Heart right ventricle (tissue), 16 donors: ENCODE measurements at places on chromosomes 6 and 20. TPM values are rescaled to one million over a fixed set of nuclear protein-coding genes. Genes with fewer than 3 reads are reported as not detected.

Gene PSORS1C2
- total RNA-seq, result not detected

DNA sequence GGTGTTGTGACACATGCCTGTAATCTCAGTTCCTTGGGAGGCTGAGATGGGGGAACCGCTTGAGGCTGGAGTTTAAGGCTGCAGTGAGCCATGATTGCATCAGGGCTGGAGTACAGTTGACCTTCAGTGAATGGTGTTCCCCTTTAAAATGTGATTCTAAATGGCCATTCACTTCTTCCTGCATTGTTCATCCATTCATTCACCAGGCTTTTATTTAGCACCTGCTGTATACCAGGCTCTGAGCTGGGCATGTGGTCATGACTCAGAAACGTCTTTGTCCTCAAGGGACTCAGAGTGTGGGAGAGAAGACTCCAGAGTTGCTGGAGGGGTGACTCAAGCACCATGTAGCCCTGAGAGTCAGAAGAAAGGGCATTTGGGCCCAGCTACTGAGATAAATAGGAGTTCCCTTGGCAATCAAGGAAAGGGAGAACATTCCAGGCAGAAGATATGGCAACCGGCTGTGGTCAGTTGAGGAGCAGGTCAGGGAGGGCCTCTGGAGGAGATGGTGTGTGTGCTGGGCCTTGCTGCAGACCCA lies 101.1 kb downstream of the DLGAP4 start:
- no peaks in the 10 kb centered on the region for H3K36me3 ChIP-seq
- H3K27me3 ChIP-seq, result peaks cover 27% of the 10 kb centered on the region
- H3K4me3 ChIP-seq, result no peak overlapping the region
- no peak for DNase-seq
- no peaks in the 10 kb centered on the region for H3K4me1 ChIP-seq

- H3K27ac ChIP-seq, result no peak overlapping the region
Observed at GRCh38 chr20:22063753-22064152, 358.3 kb downstream of the PAX1 start.

DNA sequence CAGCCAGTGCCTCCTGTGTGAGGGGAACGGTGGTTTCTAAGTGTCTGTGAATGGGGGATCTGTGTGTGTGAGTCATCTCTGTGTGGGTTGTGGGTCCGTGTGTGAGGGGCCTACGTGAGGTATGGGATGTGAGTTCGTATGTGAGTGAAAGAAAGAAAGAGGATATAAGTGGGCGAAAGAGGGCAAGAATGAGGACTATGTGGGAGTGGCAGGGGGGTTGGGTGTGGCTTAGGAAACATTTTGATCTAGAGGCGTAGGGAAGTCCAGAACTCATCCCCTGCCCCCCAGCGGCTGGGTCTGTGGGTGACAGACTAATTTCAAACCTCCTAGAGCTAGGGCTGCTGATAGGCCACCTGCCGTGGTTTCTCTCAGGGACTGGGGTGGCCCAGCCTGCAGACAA lies 35.5 kb downstream of the DHX35 start:
- no peaks in the 10 kb centered on the region for H3K4me1 ChIP-seq
- H3K4me3 ChIP-seq, result no peak overlapping the region
- H3K27me3 ChIP-seq, result no peaks in the 10 kb centered on the region
- no peak overlapping the region for H3K27ac ChIP-seq
- no peak for DNase-seq

- no peak overlapping the region for H3K4me3 ChIP-seq
- no peaks in the 10 kb centered on the region for H3K27me3 ChIP-seq
- peaks cover 14% of the 10 kb centered on the region for H3K4me1 ChIP-seq
- DNase-seq, result no peak
- H3K36me3 ChIP-seq, result no peaks in the 10 kb centered on the region
Observed at GRCh38 chr6:13558718-13559117, 15.7 kb upstream of the SIRT5 start.

DNA sequence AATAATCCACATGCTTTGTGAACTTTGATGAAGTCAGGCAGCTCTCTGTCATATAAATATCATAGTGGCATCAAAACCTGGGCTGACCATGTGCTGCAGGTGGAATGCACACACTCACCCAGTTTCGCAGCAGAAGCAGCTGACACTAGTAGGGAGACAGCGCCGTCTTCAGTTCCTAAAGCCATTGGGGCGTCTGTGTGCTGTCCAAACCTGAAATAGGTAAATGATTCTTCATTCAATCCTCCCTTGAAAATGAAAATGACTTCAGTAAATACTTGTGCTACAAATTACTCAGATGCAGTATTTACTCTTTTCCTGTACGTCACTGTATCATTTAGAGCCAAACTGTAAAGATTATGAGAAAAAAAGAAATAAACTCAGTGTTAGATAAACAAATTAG lies 127.5 kb downstream of the EYA4 start:
- H3K4me1 ChIP-seq, result peaks cover 8% of the 10 kb centered on the region
- no peaks in the 10 kb centered on the region for H3K27me3 ChIP-seq
- H3K36me3 ChIP-seq, result no peaks in the 10 kb centered on the region
- H3K4me3 ChIP-seq, result no peak overlapping the region

Gene ENPP5
- total RNA-seq, result 5.6 TPM

Gene FAM83D
- 2.8 TPM for total RNA-seq

Gene EBF4
- total RNA-seq, result 6.2 TPM

Gene LRP11
- 15.7 TPM for total RNA-seq

DNA sequence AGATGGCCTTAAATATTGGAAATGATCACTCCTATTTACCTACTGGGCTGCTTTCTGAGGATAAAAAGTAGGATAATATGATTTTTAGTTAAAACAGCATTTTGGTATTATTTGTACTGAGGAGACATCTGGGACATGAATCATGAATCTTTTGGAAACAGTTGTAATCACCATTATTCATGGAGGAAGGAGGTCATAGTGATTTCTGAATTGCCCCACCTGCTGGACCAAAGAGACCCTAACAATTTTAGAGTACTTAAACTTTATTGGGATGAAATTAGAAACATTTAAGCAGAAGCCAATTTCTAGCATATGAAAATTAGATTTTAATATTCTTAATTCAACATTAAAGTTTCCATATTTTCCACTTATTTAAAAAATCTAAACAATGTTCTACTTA lies 108.4 kb upstream of the SIM1 start:
- H3K4me1 ChIP-seq, result no peaks in the 10 kb centered on the region
- DNase-seq, result no peak
- H3K4me3 ChIP-seq, result no peak overlapping the region
- no peak overlapping the region for H3K27ac ChIP-seq

- H3K27ac ChIP-seq, result no peak overlapping the region
- H3K4me1 ChIP-seq, result peaks cover 9% of the 10 kb centered on the region
- H3K36me3 ChIP-seq, result no peaks in the 10 kb centered on the region
Observed at GRCh38 chr6:37570482-37571133, 70.9 kb upstream of the CCDC167 start.

DNA sequence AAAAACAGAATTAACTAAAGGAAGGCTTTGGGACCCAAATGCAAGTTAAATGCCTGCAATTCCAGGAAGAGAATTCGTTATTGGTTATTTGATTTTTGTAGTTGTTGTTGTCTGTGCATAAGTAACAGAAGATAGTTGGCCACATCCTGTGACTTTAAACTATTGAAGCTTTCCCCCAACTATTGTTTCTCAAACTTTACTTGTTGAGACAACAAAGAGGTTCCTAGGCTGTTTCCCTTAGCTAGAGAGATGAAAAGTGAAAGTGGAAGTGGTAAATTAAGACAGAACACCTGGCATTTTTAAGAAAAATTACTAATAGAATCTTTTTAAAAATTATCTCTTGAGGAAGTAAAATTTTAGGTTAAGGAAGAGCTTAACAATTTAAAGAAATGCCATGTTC lies 525.2 kb downstream of the PKHD1 start:
- H3K36me3 ChIP-seq, result no peaks in the 10 kb centered on the region
- no peak for DNase-seq
- no peak overlapping the region for H3K4me3 ChIP-seq
- no peaks in the 10 kb centered on the region for H3K4me1 ChIP-seq
- H3K27me3 ChIP-seq, result peaks cover 4% of the 10 kb centered on the region

- no peaks in the 10 kb centered on the region for H3K27me3 ChIP-seq
- peaks cover 44% of the 10 kb centered on the region for H3K4me1 ChIP-seq
- H3K36me3 ChIP-seq, result no peaks in the 10 kb centered on the region
- peak overlapping the region; percentile 32 for H3K4me3 ChIP-seq
- DNase-seq, result peak; percentile 55
Observed at GRCh38 chr6:39822846-39823815, 31.0 kb downstream of the DAAM2 start.

GRCh38 chr20:43460172-43460829 lies 2.6 kb downstream of the SRSF6 start:
- no peak for DNase-seq
- H3K4me3 ChIP-seq, result no peak overlapping the region
- no peaks in the 10 kb centered on the region for H3K27me3 ChIP-seq
- no peak overlapping the region for H3K27ac ChIP-seq
- H3K36me3 ChIP-seq, result peaks cover 64% of the 10 kb centered on the region

Gene CST9
- not detected for total RNA-seq

- H3K36me3 ChIP-seq, result no peaks in the 10 kb centered on the region
- DNase-seq, result no peak
- no peak overlapping the region for H3K4me3 ChIP-seq
Observed at GRCh38 chr20:46681032-46681854, 8.0 kb downstream of the TP53RK start.

DNA sequence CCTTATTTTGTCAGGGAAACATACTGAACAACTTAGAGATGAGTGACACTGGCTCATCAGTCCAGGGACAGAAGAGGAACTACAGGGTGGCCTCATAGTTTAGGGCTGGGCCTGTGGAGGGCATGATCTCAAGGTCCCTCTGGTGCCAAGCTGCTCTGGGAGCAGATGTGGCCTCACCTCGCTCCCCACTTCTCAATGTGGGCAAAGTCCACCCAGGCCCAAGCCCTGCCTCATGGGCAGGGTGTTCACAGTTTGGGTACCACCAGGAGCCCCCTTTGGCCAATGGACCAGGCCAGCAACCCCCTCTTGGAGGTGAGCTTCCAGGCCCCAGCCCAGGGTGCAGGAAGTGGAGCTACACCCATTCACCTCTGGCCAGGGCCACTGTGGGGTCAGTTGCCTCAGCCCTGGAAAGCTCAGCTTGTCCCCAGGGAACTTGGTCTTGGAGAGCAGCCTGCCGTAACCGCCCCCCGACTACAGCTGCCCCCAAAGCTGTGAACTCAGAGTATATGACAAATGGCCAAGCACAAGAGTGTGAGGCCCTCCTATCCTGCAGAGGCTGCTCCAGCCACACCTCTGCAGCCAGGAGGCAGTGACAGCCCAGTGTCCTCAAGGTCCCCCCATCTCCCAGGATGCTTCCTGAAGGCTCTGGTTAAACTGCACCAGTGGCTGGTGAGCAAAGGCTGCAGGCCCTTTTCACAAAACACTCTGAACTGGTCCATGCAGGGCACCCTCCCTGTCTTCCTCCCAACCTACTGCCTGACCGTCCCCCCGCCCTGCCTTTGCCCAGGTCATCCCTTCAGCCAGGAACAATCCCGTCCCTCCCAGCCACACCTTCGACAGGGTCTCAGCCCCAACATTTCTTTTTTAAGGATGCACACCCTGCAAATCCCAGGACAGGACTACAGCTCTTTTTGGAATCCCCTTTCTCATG lies 3.6 kb downstream of the ADISSP start:
- H3K4me3 ChIP-seq, result no peak overlapping the region
- no peak for DNase-seq
- peaks cover 15% of the 10 kb centered on the region for H3K4me1 ChIP-seq
- no peak overlapping the region for H3K27ac ChIP-seq

Gene ATAT1
- total RNA-seq, result 3.2 TPM

- H3K4me3 ChIP-seq, result no peak overlapping the region
- no peak overlapping the region for H3K27ac ChIP-seq
- no peaks in the 10 kb centered on the region for H3K27me3 ChIP-seq
- no peak for DNase-seq
- peaks cover 14% of the 10 kb centered on the region for H3K4me1 ChIP-seq
Observed at GRCh38 chr6:28943223-28943556, 19.4 kb upstream of the TRIM27 start.

Gene DNAJC5
- 40.4 TPM for total RNA-seq

GRCh38 chr6:158488065-158488464 lies 71.8 kb upstream of the TMEM181 start:
- H3K36me3 ChIP-seq, result no peaks in the 10 kb centered on the region
- no peak overlapping the region for H3K4me3 ChIP-seq
- H3K27ac ChIP-seq, result no peak overlapping the region
- H3K4me1 ChIP-seq, result no peaks in the 10 kb centered on the region
- DNase-seq, result no peak

DNA sequence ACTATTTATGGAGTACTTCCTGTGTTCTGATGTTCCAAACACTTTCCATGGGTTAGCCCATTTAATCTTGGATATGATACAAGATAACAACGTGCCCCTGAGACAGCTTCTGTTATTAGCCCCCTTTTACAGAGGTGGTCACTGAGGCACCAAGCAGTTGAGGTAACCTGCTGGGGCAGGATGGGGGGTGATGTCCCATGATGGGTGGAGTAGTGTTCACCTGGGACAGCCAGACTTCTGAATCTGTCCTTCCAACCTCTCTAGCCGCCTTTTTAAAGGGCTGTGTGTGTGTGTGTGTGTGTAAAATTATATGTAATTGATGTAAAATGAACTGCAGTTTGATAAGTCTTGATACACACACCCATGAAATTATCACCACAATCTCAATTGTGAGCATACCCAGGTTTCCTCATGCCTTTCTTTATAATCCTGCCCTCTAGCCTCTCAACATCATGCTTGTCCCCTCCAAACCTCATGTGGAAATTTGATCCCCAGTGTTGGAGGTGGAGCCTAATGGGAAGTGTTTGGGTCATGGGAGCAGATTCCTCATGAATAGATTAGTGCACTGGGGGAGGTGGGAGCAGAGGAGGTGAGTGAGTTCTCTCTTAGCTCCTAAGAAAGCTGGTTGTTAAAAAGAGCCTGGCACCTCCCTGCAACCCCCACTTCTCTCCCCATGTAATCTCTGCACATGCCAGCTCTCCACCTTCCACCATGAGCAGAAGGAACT lies 39.2 kb downstream of the PLAGL2 start:
- H3K27me3 ChIP-seq, result no peaks in the 10 kb centered on the region
- no peak overlapping the region for H3K4me3 ChIP-seq
- no peaks in the 10 kb centered on the region for H3K4me1 ChIP-seq
- no peak for DNase-seq
- H3K27ac ChIP-seq, result no peak overlapping the region

DNA sequence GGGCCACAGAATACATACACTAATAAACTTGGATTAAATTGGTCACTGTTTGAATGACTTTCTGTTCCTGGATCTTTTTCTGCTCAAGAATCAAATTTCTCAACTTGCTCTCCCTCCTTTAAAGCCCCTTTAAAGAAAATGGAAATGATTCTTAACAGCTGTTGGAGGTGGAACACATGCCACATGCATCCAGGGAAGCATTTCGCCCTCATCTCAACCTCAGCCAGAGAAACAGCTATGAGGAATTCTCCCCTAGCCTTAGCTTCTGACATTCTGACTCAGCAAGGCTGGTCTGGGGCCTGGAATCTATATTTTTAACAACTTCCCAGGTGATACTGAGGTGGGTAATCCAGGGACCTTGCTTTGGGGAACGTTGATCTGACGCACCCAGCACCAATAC lies 263.4 kb upstream of the ECI2 start:
- DNase-seq, result no peak
- no peaks in the 10 kb centered on the region for H3K27me3 ChIP-seq
- peaks cover 14% of the 10 kb centered on the region for H3K4me1 ChIP-seq
- no peak overlapping the region for H3K4me3 ChIP-seq

DNA sequence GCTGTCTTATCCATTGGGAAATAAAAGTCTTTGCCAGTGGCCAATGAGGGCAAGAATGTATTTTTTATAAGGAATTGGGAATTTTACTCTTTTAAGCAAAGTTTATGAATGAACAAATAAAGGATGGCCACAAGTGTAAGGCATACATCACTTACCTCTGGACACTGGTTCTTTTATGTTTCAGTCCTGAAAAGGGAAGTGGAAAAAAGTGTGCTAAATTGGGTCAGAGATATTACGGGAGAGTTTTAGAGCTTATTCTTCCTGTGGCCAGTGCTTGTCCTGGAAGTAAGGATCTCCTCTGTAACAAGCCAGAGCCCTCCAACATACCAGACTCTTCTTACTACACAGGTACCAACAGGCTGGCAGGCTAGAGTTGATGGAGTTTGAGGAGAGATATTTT lies 22.5 kb upstream of the RIPK1 start:
- H3K4me1 ChIP-seq, result peaks cover 5% of the 10 kb centered on the region
- H3K4me3 ChIP-seq, result no peak overlapping the region
- H3K36me3 ChIP-seq, result no peaks in the 10 kb centered on the region
- no peak overlapping the region for H3K27ac ChIP-seq
